ENCODE measurements at places on chromosomes 1 and 21.

- no peak for DNase-seq
Measured at GRCh38 chr1:43705982-43706597, 1.2 kb upstream of the ST3GAL3 start.

- peak; percentile 35 for DNase-seq
Measured at GRCh38 chr21:14675774-14676530, 129.8 kb upstream of the SAMSN1 start.

- no peak for DNase-seq
Measured at GRCh38 chr1:211750599-211750998, 75.2 kb upstream of the NEK2 start.

- DNase-seq, result no peak
Measured at GRCh38 chr1:207890136-207890738, 20.7 kb downstream of the CD34 start.

DNA sequence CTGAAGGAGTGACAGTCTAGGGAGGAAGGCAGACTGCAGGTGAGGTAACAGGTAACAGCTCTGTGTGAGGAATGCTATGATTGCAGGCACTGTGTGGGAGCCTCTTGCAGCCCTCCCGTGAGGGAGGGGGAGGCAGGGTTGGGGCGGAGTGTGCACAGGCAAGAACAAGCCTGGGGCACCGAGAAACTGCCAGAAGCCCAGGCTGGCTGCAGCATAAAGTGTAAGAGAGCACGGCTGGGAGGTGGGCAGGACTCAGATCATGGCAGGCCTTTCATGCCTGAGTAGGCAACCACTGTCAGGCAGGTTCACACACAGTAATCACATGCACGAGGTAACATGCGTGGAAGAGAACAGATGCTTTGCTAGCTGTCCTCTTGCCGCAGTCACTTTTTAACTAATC lies 11.3 kb upstream of the RHEX start:
- DNase-seq, result no peak

DNA sequence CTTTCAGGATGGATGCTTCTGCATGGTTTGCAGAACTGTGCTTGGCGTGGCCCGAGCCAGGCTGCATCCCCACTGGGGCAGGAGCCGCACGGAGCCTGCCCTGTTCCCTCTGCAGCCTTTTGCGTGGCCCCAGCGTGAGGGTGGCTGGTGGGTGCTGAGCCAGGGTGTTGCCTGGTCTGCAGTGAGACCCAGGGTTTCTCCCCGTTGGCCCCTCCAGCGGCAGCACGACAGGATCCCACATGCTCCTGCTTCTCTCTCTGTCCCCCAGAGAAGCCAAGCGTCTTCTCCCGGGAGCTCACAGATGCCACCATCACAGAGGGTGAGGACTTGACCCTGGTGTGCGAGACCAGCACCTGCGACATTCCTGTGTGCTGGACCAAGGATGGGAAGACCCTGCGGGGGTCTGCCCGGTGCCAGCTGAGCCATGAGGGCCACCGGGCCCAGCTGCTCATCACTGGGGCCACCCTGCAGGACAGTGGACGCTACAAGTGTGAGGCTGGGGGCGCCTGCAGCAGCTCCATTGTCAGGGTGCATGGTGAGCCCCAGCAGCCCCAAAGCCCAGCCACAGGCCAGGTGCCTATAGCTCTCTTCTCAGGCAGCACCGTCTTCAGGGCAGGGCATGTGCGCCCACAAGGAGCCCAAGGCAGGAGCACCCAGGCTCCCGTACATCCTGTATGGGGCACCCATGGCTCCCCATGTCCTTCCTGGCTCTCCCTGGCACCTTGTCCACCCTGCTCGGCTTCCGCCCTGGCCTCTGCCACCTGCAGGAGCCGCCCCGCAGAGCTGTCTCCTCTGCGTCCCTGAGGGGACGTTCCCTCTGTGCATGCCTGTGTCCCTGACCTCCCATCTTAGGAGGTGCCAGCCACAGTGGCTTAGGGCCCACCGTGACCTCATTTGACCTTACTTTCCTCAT lies 78.9 kb downstream of the OBSCN start:
- no peak for DNase-seq

GRCh38 chr21:32102426-32102825 lies 176.4 kb downstream of the MIS18A start:
- no peak for DNase-seq

DNA sequence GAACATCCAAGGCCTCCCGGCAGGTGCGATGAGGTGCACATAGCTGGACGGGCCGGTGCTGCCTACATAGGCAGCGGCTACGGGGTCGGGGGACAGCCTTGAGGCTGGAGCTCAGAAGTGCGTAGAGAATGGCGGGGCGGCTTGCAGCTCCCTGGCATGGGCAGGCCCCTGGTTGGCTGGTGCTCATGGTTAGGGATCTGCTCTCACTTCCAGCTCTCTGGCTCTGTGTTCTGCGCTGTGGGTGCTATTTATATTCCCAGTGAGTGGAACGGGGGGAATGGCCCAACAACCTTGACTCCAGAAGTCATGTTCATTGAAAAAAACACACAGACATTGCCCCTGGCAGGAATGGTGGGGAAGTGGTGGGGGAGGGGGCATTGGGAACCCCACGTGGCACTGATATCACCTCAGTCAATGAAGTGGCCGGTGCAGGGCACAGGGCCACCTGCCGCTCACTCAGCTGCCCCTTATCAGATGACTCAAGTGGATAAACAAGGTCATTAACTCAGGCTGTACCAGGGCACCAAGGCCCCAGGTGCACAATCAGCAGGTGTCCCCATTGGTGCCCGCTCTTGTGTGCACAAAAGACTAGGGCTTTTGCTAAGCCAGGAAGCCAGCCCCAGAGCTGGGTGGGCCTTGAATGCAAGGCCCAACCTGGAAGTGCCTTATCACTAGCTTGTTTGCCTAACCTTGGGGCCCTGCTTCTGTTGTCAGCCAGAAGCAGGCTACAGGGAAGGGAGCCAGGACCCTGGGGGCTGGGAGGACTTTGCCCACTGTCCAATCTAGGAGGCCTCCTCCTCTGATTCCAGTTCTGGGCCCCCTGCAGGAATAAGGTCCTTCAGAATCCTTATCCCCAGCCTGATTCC lies at the start of gene NR0B2:
NR0B2 (minus strand) TSS at position 222 of the 866 bp plus-strand sequence; CDS start at position 187, 35 bp downstream.
- no peak for DNase-seq

DNA sequence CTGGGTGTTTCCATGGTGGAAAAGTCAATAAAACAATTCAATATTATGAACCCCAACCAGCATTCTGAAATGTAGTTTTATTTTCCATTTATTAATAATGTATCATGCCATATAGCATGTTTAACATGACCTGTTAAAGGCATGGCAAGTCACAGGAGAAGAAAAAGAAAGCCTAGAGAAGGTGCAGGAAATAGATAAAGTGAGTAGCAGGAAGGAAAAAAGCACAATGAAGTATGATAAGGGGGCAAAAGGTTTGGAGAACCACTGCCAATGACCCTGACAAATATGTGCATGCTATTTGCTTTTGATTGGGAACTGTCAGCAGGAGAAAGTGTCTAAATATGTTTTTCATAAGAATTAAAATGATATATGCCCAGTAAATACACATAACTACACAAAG lies 85.6 kb downstream of the HMCN1 start:
- no peak for DNase-seq

GRCh38 chr21:16072221-16072620 lies 342.4 kb downstream of the USP25 start:
- no peak for DNase-seq

DNA sequence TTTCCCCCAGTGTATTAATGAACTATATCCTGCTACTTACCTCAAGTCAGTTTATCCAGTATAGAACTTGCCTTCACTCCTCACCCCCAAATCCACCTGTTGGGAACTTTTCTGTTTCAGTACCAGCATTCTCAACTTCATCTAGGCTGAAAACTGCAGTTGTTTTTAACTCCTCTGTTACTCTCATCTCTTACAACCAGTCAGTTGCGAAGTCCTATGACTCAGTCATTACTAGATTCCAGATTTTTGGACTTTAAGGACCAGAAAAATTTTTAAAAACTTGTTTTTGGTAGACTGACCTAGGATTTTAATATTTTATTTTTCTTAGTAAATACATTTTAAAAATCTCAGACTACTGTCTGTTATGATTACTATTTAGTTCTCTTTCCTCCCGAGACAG lies 8.1 kb downstream of the GNAI3 start:
- DNase-seq, result no peak

DNA sequence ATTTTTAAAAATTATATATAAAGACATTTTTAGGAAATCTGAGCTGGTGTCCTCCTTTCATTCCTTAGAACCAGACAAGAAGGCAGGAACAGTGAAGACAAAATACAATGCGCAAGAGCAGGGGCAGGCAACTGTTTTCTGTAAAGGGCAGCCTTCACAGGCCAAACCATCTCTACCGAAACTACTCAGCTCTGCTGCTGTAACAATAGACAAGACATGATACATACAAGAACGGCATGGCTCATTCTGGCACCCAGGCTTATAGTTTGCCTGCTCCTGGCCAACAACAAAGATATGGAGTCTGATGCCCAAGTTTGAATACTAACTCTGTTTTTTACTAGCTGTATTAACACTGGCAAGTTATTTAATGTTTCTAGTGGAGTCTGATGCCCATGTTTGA lies 232.0 kb downstream of the SMYD3 start:
- DNase-seq, result no peak

GRCh38 chr1:15337656-15338402 lies 71.9 kb upstream of the EFHD2 start:
- no peak for DNase-seq

DNA sequence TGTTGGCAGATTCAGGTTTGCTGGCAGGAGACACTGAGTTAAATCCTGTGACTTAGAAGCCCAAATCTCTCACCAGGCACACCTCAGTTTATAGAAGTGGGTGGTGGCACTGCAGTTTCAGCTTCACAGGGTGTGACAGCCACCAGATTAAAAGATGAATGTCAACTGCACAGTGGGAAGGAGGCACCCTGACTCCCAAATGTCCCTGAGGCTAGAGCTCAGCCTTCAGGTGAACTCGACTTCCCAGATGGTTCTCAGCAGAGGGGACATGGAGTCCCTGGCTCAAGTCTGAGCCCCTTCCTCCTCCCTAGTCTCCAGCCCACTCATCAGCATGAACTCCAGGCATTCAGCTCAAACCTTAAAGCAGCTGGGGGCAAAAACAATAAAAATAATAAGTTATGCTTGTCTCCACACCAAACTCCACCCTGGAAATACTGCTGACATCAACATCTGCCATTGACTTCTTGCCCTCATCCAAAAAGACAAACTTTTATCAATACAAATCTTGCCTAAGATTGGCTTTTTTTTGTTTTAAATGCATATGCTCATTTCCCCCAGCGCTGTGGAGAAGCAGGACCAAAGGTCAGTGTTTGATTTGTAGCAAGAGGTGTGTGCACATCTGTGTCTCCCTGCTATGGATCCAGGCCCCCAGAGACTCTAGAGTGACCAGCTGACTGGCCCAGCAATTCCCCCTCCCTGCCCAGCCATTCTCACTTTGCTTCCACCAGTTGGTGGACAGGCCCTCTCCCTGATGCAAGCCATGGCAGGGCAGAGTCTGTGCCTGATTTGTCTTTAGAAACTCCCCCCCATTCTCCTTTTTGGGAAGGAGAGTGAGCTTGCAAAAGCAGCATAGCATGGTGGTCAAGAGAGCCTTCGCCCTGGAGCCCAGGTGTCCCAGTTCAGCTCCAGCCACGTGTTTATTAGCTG lies 18.5 kb upstream of the S100A7 start:
- no peak for DNase-seq

GRCh38 chr1:17397910-17398695 lies 26.1 kb downstream of the PADI6 start:
- DNase-seq, result no peak

GRCh38 chr1:171654942-171655745 lies 2.7 kb upstream of the MYOC start:
- DNase-seq, result peak; percentile 56

DNA sequence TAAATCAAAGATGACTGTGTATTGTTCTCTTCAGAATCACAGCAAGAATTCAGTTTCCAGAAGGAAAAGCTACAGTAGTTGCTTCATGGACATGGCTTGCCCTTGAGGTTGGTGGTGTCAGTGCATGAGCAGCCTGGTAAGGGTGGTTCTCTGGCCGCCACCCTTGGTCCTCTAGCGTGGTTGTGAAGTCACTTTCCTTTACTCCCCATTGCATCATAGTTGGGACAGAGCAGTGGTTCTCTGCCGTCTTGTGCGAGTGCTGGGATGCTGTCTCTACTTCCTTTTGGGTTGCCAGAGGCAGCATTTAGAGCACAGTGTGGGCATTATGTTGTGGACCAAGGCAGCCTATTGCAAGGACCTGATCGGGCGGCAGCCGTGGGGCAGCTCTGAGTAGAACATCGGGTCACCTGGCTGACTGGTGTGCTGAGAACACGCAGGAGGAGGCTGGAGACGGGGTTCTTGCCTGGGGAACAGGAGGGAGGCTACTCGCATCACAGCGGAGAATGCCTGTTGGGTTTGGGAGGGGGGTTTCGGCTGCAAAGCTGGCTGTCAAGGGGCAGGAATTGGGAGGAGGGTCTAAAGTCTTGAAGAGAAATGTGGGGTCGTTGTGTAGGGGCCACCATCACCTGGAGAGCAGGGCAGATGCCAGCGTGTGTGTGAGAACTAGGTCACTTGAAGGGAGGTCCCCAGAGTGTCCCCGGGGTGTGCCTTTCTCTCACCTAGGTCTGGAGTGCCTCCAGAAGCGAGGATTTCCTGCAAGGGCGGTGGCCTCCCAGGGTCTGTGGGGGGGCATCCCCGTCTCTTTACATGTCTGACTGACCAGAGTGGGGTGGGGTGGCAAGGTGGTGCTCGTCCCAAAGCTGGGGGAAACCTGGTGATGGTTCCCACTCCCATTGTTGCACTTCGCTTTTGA lies 6.3 kb downstream of the ARF1 start:
- peak; percentile 58 for DNase-seq

DNA sequence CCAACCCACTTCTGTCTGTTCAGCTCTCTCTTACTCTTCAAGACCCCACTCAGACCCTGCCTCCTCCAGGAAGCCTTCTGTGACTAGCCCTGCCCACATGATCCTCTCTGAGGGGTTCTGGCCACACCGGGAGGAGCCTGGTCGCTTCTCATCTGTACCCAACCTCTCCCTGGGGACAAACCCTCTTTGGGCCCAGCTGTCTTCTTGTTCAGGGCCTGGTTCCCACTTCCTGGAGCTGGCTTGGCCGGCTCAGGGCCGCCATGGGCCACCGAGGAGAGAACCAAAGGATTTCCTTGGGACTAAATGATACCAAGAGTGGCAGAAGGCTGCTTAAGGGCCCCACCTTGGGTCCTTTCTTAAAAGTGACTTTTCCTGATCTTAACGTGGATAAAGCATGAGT lies 124.7 kb upstream of the ZBTB40 start:
- DNase-seq, result no peak

- DNase-seq, result no peak
Measured at GRCh38 chr1:84489766-84490165, 10.7 kb downstream of the RPF1 start.

- no peak for DNase-seq
Measured at GRCh38 chr1:50271968-50272578, 151.2 kb downstream of the DMRTA2 start.

DNA sequence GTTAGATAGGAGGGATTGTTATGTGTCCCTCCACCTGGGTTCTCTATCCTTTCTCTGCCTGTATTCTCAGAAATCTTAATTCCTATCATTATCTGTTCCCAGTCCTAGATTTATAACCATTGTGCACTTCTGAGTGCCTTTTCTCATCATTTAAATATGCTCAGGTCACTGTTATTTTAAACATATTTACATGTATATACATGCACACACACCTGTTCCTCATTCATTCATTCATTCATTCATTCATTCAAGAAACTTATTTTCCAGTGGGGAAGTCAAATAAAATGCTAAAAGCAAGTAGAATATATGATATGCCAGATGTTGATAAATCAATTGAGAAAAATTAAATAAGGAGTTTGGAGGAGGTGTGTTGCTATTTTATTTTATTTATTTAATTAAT lies 110.3 kb downstream of the NEK7 start:
- no peak for DNase-seq

GRCh38 chr1:21324368-21325141 lies 34.3 kb upstream of the ECE1 start:
- DNase-seq, result peak; percentile 76

- peak; percentile 91 for DNase-seq
Measured at GRCh38 chr1:113930499-113931161, 1.5 kb downstream of the HIPK1 start.

Data from CD4-positive, alpha-beta T cell treated with Interleukin-1 beta for 1 hour (primary cell).